HepG2 (cell line): ENCODE measurements at places on chromosomes 4 and X. TPM values are rescaled to one million over a fixed set of nuclear protein-coding genes. Genes with fewer than 3 reads are reported as not detected.

DNA sequence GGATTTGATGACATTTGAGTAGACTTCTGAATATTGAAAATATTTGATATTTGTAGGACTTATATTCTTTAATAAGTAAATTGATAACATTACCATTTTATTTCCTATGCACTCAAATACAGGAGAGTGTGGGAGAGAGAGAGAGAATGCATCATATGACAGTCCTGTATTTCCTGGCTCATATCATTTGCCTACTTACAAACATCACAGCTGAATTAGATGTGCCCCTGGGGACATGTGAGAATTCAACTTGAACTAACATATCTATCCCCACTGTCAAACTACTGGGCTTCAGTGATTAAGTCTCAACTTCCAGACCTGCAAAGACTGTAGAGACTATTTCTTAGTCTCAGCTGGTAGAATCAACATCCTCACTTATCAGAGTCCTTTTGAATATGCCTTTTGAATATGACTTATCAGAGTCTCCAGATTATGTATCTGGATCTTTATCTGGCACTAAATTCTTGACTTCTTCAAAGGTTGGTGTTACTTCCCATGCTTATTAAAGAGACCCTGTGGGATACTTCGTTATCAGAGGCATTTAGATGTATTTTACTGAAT, 75.5 kb downstream of the PABPC4L start:
- no peaks in the 10 kb centered on the region for H3K27me3 ChIP-seq
- H3K36me3 ChIP-seq, result no peaks in the 10 kb centered on the region
- no peak overlapping the region for H3K27ac ChIP-seq
- H3K4me1 ChIP-seq, result no peaks in the 10 kb centered on the region
- DNase-seq, result no peak

GRCh38 chrX:7068939-7069367, 78.6 kb upstream of the STS start:
- H3K27ac ChIP-seq, result no peak overlapping the region
- no peaks in the 10 kb centered on the region for H3K4me1 ChIP-seq
- H3K4me3 ChIP-seq, result no peak overlapping the region
- DNase-seq, result no peak

- H3K27ac ChIP-seq, result no peak overlapping the region
- no peak for DNase-seq
- H3K36me3 ChIP-seq, result no peaks in the 10 kb centered on the region
- no peak overlapping the region for H3K4me3 ChIP-seq
- H3K27me3 ChIP-seq, result no peaks in the 10 kb centered on the region
Measured at GRCh38 chr4:20954541-20954940, 254.3 kb downstream of the PACRGL start.

SRPK3 gene
- total RNA-seq, result 0.22 TPM in 1 of 2 replicates, not detected in the other

DCX gene
- not detected in 2 replicates for total RNA-seq
